NCI-H2081 treated with DMSO at 0.1 percent for 48 hours (cell line): ENCODE measurements at places on chromosomes 6 and 20.

GRCh38 chr6:121223212-121223611 is 111.1 kb downstream of the TBC1D32 start:
- DNase-seq = no peak

GRCh38 chr6:125154761-125155135 is 1.2 kb downstream of the TPD52L1 start:
- DNase-seq = no peak

GRCh38 chr20:51189814-51190782 is 167.2 kb upstream of the KCNG1 start:
- no peak for DNase-seq

DNA sequence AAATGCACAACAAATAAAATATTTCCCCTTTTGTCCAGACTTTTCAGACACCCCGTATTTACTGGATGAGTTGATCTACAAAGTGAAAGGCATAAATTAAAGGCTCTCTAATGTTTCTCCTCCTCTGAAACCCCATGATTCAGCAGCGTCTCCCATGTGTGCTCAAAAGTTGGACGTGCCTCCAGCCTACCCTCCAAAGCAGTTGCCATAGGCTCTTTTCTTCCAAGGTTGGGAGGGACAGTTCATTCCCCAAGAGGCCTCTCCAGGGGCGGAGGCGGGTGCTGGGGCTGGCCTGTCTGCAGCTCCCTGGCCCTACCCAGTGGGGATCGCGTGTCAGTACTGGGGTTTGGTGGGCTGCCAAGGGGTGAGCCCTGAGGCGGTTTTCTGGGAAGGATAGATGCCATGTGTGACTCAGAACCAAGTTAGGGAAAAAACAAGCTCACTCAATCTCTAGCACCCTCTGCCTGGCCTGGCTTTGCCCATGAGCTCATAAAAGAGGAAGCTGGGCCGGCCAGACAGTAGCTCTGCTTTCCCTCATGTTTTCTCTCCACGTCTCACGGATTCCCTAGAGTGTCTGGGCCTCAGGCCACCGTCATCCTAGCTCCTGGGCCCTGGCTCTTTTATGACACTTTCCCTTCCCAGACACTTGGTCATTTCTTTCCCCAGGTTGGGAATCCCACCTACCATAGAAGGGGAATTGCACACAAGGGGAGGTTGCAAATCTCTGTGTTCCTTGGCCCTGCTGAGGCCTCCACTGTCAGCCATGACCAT is 8.0 kb upstream of the IER3 start:
- DNase-seq = no peak

DNA sequence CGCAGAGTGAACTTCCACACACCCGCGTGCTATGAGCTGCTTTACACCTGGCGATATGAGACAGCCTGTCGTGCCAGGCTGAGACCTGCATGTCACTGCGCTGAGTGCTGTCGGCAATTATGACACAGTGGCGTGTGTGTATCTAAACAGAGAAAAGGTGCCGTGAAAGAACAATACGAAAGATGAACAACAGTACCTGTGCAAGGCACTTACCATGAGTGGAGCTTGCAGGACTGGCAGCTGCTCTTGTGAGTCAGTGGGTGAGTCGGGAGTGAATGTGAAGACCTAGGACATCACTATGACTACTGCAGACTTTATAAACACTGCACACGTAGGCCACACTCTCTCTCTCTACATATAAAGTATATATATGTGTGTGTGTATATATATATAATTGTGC is 68.5 kb upstream of the DUSP22 start:
- no peak for DNase-seq

- DNase-seq = no peak
Measured at GRCh38 chr6:111610548-111611172, 5.0 kb upstream of the TRAF3IP2 start.

DNA sequence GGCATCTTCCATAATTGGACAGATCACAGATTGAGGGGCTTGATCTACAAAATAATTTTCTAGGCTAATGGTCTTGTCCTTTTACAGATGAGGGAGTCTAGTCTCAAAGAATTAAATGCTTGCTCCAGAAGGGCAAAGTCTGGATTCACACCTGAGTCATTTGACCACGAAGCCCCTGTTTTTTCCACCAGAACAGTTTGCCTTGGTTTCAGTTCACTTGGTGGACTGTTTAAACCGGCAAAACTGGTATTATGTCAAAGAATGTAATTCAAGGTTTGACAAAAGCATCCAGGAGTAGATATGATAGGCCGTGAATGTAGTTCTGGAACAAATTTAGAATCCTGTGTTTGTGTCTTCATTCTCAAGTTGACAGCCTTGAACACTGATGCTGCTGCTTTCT is 3.3 kb downstream of the MYO6 start:
- no peak for DNase-seq

GRCh38 chr6:24799541-24799915 is 811 bp upstream of the ARMH2 start:
- DNase-seq = no peak

- no peak for DNase-seq
Measured at GRCh38 chr20:1434571-1435336, 31.9 kb downstream of the NSFL1C start.

- no peak for DNase-seq
Measured at GRCh38 chr6:163962627-163963117, 548.2 kb downstream of the QKI start.

DNA sequence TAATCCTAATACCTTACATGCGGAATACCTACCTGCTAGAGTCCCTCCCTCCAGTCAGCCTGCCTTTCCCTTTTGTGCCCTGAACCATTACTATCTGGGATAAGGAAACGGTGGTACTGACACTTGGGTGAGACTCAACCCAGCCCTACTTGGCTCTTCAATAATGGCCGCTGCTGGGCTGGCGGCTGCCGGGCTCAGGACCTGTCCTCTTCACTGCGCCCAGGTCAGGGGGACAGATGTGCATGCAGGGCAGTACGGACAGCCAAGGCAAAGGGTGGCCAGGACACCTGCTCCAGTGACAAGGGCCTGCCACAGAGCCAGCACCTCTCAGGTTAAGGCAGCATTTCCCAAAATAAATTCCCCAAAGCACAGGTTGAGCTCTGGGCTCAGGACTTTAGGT is 29.9 kb downstream of the UBE2V1 start:
- DNase-seq = no peak

- DNase-seq = no peak
Measured at GRCh38 chr20:37299718-37300528, 10.5 kb downstream of the MANBAL start.

DNA sequence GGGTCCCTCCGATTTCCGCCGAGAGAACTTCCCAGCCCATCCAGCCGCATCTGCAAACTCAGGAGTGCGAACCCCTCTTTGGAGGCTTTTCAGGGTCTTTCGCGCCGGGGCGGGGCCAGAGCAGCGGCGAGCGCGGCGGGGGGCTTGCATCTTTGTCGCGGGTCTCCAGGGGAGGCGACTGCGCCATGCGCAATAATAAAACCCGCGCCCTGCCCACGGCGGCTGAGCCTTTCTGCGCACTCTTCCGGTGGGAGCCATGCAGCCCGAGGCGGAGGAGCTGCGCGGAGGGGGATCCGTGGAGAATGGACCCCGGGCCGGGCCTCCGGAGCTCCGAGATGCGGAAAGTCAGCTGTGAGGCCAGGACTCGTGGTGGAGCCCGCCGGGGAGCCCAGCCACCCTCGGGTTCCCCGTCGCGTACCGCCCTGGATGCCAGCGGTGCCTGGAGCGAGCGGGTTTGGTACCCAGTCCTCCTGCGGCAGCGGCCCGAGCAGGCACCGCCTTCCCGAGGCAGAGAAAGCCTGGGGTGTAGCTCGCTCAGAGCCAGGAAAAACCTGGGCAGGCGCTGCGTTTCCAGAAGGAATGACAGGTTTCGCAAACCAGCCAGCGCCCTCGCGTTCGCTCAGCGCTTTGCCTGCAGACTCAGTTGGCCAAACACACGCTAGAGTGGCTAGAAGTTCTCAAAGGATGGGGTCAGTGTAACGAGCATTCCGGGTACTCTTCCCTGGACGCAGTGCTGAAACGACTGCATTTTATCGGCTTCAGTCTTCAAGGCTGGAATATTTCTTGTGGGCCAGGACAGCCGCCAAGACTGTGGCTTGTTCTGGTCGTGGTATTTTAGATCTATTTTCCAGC is 1.2 kb downstream of the AKAP12 start:
- no peak for DNase-seq

DNA sequence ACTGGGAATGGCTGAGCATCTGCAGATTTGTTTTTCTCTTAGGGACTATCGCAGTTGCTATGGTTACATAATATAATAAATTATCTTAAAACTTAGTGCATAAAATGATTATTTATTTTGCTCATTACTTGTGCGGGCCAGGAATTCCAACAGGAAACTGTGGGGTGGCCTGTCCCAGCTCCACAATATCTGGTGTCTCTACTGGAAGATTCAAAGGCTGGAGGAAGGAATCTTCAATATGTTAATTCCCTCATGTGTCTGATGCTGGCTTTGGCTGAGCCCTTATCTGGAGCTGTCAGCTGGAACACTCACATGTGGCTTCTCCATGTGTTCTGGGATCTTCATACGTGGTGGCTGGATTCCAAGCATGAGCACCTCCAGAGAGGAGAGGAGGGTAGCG is 23.9 kb upstream of the B3GAT2 start:
- no peak for DNase-seq

GRCh38 chr6:166382500-166382932 is 224 bp downstream of the MPC1 start:
- no peak for DNase-seq

DNA sequence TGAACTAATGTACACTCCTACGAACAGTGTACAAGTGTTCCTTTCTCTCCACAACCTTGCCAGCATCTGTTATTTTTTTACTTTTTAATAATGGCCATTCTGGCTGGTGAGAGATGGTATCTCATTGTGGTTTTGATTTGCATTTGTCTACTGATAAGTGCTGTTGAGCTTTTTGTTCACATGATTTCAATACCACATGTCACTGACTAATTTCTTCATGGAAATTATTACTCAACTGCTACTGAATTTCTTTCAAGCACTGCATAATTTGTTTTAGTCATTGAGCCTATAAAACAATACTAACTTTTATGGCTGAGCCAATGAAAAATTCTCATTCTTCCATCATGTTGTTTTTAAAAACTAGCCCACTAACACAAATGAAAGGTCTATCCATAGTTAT is 115.4 kb downstream of the FRK start:
- DNase-seq = no peak

GRCh38 chr6:31920811-31921210 is 6.7 kb upstream of the C2 start:
- DNase-seq = no peak

GRCh38 chr6:33013608-33014007 is 4.2 kb upstream of the HLA-DOA start:
- no peak for DNase-seq

GRCh38 chr6:43240950-43241349 is 2.3 kb upstream of the TTBK1 start:
- DNase-seq = no peak

DNA sequence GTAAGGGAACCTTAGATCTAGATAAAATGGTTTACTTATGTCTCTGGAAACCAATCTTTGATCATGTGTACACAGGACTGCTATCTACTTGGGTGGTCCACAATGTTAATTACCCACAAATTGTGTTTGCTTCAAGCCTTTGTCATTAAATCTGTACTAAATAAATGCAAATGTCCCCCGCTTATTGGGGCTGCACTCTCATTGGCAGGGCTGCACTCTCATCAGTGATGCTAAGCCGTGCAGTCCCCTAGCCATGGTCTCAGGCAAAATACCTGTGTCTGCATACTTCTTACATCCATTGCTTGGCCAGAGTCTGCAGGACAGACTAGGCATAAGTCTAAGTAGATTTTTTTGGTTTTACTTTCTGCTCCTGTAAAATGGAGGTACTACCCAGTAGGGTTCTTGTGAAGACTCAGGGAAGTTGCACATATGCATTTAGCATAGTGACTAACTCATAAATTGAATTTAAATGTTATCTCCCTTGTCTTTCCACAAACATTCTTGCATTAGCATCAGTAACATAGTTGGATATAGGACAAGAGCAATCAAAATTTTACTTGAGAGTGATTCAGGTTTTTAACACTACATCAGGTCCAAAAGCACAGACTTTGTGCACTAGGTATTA is 117.4 kb downstream of the ASCC3 start:
- no peak for DNase-seq

DNA sequence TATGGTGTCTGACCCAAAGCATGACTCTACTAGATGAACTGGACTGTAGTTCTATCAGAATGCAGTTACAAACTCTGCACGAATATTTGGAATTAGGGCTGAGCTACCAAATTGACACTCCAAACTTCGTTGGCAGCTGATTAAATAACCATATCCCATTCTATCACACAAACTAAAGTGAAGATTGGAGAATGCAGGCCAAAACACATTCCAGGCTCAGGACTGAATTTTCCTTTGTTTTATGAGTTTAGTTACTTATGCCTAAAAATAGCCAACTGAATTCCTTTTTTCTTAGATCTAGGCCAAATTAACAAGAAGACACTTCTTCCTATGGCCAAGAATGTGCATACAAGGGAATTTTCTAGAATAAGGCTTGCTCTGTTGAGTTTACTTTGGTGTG is 9.7 kb upstream of the KIAA0408 start:
- no peak for DNase-seq

DNA sequence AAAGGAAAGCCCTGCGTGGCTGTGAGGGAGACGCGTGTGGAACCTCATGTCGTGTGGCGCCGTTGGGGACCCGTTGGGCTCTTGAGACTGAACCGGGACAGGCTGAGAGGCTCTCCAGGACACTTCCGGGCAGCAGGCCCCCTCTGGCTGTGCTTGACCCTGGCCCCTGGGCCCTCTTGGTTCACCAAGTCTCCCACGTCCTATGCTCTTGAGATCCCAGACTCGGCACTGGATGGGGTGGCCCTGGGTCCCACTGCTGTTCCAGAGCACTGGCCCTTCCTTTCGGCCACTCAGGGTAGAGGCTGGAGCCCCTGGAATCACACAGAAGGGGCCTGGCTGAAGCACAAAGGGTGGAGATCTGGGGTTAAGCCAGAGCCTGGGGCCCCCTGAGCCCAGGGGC is 30.4 kb downstream of the NTSR1 start:
- DNase-seq = no peak

DNA sequence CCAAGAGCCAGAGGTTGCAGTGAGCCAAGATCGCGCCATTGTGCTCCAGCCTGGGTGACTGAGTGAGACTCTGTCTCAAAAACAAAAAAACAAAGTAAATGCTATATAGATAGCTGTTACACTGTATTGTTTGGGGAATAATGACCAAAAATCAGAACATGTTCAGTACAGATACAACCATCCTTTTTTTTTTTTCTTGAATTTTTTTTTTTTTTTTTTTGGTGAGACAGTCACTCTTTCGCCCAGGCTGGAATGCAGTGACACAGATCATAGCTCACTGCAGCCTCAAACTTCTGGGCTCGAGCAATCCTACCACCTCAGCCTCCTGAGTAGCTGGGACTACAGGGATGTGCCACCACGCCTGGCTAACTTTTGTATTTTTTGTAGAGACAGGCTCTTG is 63.7 kb downstream of the BCAS4 start:
- DNase-seq = no peak

GRCh38 chr6:167329014-167329413 is 4.1 kb downstream of the TTLL2 start:
- no peak for DNase-seq

DNA sequence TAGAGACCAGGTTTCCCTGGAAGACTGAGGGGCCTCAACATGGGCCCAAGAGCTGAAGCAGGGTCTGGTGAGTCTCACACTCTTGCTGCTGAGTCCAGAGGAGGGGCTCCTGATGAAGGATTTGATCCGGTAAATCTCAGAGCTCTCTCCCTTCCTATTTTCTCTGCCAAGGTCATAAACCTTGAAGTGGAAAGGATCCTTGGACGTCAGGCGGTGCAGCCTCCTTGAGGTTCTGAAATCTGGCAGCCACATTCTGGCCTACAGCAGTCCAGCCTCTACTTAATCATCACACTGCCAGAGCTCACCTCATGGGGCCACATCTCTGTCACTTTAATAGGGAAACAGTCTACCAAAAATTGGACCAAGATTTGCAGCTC is 24.0 kb downstream of the ACSS1 start:
- DNase-seq = no peak

GRCh38 chr6:139242457-139243240 is 49.1 kb downstream of the TXLNB start:
- no peak for DNase-seq
